Stimulated activated CD4-positive, alpha-beta T cell treated with anti-CD3 and anti-CD28 coated beads, Interleukin-1b, Interleukin-23, amount 100 ng/mL, for 4 hours (primary cell): ENCODE measurements at places on chromosomes 16 and 17.
A peak's percentile ranks its signal among the peaks of the same experiment; 100 is the strongest.

DNA sequence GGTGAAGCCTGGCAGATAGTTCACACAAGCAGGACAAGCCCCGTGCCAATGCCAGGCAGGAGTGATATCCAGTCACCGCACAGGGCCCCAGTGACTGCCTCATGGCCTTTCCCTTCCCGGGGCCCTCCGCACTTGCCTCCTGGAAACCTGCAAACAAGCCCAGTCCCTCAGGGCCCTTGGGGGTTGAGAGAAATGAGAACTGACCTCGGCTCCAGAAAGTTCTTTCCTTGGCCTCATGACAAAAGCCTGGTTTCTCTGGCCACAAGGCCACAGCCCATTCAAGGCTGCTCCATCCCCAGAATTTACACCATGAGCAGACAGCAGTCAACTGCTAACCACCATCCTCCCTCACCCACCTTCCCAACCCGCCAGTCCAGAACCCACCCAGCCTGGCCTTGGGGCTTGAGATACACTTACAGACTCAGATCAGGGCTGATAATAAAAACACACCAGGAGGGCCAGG lies 77.6 kb downstream of the CCDC182 start:
- no peak for DNase-seq

DNA sequence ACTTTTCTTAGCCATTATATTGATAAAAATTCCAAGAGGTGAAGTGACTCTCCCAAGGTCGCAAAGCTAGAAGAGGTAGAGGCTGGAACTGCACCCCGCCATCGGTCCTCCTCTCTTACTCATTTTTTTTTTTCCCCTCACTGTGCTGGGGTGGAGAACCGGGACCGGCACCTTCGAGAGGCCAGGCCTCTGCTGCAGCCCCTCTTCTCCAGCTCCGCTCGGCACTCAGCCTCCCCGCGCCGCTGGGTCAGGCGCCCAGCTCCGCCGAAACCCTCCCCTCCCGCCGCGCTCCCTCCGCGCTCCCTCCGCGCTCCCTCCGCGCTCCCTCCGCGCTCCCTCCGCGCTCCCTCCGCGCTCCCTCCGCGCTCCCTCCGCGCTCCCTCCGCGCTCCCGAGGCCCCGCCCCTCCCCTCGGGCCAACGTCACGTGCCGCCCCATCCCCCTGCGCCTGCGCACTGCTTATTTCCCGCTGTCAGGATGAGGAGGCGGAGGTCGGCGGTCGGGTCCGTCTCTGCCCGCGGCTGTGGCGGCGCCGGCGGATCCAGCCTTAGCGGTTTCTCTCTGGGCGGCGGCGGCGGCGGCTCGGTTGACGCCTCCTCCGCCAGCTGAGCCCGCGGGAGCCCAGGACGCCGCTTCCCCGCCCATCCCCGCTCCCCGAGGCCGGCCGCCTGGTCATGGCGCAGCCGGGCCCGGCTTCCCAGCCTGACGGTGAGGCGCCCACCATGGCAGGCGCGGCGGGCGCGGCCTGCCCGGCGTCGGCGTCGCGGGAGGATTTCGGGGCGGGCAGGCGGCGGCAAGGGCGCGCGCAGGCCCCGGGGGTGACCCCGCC lies at the start of gene RABEP1:
Gene RABEP1, plus strand, starts transcription at position 471 of the 828 bp plus-strand sequence. Its CDS starts 203 bp downstream, at position 674.
- peak; percentile 96 for DNase-seq

- DNase-seq = no peak
These were observed 42.1 kb downstream of the TMEM114 start for GRCh38 chr16:8548166-8548565.

DNA sequence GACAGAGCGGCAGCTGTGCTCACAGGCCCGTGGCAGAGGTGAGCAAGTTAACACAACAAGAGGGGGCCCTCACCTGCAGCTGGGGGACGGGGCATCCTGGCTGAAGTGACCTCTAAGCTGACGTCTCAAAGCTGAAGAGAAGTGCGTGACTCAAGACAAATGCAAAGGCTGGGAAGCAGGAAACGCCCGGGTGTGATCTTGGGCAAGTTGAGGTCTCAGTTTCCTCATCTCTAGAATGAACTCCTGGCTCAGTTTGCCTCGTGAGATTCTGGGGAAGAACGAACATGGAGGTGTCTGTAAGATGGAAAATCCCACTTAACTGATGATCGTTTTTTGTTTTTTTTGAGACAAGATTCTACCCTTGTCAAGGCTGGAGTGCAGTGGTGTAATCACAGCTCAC lies 40.1 kb upstream of the C1QL1 start:
- no peak for DNase-seq

DNA sequence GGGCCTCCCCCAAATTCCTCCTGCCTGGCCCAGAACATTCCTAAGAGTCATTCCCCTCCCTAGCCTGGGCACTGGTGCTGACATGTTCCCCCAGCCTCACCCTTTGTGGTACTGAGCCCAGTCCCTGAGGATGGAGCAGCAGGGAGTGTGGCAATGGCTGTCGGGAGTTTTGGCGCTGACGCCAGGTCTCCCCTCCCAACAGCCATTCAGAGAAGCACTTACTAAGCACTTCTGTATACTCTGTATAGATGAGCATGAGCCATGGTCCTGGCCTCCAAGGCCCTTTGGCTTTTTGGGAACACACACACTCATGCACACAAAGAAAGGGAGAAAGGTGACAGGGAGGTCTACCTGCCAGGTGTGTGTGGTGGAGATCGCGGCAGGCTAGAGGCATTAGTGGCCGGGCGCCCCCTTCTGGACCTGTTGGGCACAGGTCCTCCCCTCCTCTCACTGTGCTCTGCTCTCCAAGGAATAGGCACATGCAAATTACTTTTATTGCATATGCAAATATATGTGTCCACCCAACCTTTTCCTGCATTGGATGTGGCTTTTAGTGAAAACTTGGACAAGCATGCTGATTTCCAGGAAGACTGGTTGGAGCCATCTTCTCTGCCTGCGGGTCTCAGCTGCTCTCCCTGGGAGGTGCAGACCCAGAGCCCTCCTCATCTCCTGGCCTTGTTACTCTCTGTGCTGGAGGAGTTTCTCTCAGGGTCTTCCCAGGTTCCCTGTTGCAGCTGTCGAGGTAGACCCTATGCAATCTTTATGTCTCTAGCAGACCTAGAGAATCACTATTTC lies 17.4 kb upstream of the C17orf107 start:
- DNase-seq = peak; percentile 65

DNA sequence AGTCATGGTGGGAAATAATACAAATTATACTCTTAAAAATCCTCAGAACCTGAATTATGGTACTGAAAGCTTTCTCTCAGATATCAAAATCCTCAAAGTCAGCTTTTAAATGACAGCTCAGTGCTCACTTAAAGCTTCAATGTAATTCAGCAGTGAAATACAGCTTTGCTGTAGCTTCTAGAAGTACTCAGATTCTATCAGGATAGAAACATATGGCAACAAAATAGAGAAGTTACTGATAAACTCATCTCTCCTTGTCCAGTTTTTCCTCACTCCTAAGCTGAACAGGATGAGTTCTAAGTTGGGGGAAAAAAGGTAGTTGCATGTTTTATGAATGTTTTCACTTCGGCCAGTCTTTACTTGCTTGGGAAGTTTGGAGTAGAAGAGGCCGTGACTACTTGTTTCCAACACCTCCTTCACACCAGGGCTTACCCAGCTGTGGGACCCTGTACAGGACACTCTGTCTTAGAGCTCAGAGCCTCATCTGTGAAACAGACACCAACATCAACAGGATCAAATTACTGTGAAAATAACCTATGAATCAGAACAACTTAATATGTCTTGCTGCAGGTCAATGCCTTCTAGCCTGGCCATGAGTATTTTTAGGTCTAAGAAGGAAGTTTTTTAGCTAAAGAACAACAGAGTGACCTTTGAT lies 30.2 kb downstream of the OGFOD1 start:
- no peak for DNase-seq

GRCh38 chr17:7530023-7530900 lies 18.6 kb upstream of the TNFSF12 start:
- no peak for DNase-seq

DNA sequence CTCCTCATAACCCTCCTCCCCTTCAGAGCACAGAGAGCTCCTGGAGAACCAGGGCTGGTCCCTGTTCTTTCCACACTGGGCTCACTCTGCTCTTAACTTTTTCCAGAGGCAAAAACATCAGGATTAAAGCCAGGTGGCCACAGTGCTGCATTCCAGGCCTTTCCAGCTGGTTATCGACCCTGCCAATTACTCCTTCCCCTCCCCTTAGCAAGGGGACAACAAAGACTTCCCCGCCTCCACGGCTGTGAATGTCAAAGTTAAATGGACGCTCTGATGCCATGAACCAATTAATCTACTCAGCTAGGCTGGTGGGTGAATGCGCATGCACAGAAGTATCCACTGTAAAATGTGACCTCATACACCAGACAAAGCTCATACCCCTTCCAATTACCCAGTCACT lies 23.1 kb downstream of the ACLY start:
- DNase-seq = no peak

DNA sequence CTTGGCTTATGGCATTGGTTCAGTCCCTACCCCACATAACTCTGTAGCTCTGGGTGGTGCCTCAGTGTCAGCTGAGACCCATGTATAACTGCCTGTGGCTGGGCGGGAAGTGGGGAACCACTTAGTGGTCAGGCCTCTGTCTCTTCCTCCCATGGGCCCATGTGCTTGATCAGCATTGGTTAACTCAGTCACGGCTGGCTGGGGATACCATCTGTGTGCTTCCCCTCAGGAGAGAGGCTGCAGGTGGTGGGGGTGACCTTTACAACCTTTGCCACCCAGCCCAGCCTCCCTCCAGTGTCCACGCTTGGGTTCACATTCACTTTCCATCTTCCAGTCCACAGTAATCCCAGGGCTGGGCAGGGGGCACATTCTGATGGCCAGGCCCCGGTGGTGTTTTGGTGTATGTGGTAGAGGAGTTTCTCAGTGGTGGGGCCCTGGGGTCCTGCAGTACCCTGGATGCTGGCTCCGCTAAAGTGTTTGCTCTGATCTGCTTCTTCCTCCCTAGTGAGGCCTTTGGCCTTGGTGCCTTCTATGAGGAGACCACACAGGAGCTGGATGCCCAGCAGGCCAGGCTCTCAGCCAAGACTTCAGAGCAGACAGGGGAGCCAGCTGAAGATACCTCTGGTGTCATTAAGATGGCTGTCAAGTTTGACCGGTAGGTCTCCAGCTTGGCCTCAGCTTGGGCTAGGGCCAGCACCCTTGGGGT lies 10.2 kb upstream of the NFATC3 start:
- no peak for DNase-seq

DNA sequence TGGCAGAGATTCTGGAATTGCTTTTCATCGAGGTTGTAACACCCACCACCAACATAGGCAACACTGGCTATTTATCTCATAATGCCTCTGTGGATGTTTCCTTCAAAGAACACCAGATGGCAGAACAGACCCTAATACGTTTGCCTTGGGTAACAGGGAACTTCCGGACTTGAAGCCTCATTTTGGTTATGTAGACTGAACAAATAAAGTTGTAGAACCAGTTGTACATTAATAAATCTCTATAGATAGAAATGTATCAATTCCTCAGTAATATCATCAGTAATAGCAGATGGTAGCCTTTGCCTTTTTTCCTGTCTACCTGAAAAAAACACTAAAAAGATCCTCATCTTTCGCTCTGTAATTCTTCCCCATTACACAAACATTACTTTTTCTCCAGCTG lies 25.9 kb upstream of the APOH start:
- DNase-seq = peak; percentile 28

- DNase-seq = no peak
These were observed 8.6 kb downstream of the CHMP6 start for GRCh38 chr17:81000334-81000630.

DNA sequence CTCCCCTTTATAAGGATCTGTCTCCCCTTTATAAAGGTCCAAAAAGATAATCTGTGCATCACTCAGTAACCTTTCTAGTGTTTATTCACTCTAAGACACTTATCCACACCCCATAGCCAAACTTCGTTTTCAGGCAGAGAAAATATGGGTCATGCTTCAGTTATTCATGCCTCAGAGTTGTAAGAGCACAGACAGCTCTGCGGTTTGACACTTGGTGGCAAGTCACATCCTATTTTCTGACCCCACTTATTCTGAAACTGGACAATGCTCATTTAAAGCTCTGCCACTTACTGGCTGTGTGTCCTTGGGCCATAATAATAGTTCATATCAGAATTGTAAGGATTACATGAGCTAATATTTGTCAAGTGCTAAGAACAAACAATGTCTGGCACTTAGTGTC lies 2.0 kb upstream of the KRTAP2-1 start:
- DNase-seq = no peak

DNA sequence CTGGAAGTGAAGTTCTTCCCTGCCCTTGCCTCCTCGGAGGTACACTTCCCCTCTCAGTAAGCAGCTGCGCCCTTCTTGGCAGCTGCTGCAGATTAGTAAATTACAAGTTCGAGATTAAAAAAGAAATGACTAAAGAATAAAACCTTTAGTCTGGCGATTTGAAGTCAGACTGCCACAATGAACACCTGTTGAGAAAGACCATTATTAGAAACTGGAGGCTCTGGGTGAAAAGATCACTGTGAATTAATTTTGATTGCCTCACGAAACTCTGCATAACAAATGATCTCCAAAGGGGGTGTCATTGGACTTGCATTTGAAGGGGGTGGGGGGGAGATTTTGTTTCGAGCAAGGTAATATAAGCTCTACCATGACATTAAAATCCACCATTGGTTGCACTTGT lies 39.3 kb downstream of the SALL1 start:
- DNase-seq = no peak

- DNase-seq = no peak
These were observed 952.6 kb upstream of the SOX9 start for GRCh38 chr17:71168053-71168741.

GRCh38 chr17:883586-883962 lies 96.0 kb downstream of the NXN start:
- DNase-seq = no peak

- no peak for DNase-seq
These were observed 6.8 kb downstream of the CDK10 start for GRCh38 chr16:89693289-89693731.

DNA sequence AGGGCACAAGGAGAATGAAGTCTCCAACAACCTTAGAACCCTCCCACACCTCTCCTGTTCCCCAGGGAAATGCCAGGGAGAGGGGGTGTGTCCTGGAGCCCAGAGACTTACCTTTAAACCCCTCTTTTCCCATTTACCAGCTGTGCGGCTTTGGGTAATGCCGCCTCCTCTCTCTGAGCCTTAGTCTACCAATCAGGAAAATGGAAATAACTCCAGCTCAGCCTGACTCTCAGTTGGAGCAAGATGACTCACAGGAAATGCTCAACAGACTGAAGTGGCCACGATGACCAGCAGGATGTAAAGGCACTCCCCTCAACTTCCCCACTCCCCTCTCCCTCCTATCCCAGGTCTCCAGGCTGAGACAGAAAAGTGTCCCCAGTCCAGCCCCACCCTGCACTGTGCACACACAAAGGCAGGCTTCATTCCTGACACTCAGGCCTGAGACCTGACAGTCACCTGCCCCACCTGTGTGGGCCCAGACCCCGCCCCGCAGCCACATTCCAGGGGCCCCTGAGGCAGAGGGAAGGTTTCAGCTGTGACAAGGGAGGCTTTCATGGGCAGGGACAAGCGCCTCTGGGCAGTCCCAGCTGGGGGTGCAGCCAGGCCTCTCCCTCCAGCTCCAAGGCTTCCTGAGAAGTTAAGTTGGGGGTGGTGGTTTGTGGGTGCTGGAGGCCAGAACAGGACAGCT lies 3.0 kb upstream of the KRT15 start:
- DNase-seq = no peak

- DNase-seq = no peak
These were observed 44.8 kb upstream of the NFAT5 start for GRCh38 chr16:69520800-69521602.
